ENCODE measurements at places on chromosomes 6 and 20.

DNA sequence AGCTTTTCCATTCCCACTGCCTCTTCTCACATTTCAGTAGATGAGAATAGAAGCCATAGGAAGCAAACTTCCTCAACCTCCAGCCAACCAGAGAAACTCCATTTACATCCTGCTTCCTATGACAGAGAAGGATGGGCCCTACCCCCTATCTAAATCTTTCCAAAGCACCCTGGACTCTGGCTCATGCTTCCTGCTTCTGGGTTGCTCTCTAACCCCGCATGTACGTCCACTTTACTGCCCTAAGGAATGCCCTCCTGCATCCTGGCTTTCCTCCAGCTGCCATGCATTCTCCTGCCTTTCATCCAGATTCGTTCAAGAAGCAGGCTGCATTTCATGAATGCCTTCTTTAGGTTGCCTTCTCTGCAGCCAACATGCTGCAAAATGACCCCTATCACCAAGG, 91.9 kb downstream of the FAM217A start:
- no peak for DNase-seq

- no peak for DNase-seq
Measured at GRCh38 chr6:33843131-33844121, 39.6 kb upstream of the MLN start.

DNA sequence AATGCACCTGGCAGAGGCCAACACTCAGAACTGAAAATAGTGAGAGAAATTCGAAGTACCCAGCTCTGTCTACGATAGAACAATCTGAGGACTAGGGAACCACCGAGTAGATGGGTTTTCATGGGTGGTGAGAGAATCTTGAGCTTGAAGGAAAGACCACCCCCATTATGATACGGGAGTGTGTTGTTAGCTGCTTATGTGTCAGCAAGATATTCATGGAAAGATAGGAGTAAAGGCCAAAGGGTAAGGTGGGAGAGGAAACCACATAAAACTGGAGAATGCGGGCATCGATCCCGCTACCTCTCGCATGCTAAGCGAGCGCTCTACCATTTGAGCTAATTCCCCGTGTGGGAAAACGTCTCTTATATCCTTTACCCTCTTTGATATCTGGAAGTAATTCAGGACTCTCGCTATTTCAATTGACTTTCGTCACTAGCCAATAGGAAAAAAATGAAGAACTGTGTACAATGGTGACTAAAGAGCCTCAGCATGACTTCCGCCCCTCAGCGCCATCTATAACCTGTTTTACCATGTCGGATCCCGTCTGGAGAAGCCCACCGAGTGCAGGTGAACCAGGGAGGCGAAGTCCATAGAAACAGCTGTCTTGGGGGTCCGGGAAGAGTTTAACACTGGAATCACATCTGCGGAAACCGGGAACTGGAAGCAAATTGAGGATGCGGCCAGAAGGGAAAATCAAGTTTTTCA, 25.0 kb upstream of the ABT1 start:
- DNase-seq = peak; percentile 37

- peak; percentile 38 for DNase-seq
Measured at GRCh38 chr6:30483677-30484279, 5.5 kb upstream of the HLA-E start.

DNA sequence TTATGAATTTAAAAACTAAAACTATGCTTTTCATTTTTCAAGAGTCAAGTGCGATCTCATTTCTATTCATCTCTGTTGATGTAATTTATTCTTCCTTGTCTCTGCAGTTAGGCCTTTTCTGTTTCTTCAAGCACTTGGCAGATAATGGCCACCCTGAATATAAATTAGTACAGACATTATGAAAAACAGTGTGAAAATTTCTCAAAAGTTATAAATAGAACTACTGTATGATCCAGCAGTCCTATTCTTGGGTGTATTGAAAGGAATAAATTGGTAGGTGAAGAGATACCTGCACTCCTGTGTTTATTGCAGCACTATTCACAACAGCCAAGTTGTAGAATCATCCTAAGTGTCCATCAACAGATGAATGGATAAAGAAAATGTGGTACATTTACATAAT, 248.3 kb downstream of the DOK5 start:
- DNase-seq = no peak

- no peak for DNase-seq
Measured at GRCh38 chr20:54212226-54212625, 4.3 kb downstream of the PFDN4 start.

GRCh38 chr6:157951828-157952227, 29.8 kb upstream of the SYNJ2 start:
- no peak for DNase-seq

DNA sequence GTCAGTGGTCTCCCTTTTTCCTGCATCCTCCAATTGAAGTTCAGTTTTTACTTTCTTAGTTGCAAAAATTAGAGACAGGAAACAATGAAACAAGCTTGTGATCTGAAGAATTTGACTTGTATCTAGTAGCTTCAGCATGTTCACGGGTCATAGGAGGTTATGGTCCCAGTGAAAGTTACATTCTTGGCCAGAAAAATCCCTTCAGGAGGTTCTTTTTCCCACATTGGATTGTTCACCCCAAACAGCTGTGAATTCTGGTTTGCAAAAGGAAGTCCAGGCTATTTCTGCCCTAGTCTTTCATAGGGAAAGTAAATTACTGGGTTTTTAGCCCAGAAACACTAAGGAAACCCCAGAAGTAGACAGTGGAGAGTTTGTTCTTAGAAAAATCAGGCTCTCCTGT, 8.1 kb downstream of the ANKS1A start:
- DNase-seq = no peak

- DNase-seq = no peak
Measured at GRCh38 chr6:43917878-43918382, 147.9 kb downstream of the VEGFA start.

- DNase-seq = no peak
Measured at GRCh38 chr6:109662192-109662591, 28.8 kb downstream of the AK9 start.

- DNase-seq = no peak
Measured at GRCh38 chr6:67666177-67666964, 968.7 kb upstream of the ADGRB3 start.

- no peak for DNase-seq
Measured at GRCh38 chr20:3093861-3094361, 9.4 kb upstream of the AVP start.

GRCh38 chr6:41723530-41724227, 11.7 kb downstream of the TFEB start:
- no peak for DNase-seq

DNA sequence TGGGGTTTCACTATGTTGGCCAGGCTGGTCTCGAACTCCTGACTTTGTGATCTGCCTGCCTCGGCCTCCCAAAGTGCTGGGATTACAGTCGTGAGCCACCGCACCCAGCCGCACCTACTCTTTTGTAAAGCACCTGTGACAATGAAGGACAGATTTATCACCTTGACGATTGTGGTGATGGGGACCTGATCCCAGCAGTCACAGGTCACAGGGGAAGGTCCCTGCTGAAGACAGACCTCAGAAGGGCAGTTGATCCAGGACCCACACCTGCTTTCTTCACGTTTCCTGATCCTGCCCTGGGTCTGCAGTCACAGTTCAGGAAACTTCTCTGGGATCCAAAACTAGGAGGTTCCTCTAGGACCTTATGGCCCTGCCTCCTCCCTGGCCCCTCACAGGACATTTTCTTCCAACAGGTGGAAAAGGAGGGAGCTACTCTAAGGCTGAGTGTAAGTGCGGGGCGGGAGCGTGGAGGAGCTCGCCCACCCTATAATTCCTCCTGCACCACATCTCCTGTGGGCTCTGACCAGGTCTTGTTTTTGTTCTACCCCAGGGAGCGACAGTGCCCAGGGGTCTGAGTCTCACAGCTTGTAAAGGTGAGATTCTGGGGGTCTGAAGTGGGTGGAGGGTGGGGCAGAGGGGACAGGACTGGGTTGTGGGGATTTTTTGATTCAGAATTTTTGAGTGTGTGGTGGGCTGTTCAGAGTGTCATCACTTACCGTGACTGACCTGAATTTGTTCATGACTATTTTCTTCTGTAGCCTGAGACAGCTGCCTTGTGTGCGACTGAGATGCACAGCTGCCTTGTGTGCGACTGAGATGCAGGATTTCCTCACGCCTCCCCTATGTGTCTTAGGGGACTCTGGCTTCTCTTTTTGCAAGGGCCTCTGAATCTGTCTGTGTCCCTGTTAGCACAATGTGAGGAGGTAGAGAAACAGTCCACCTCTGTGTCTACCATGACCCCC, 3.0 kb downstream of the HLA-E start:
- DNase-seq = no peak

DNA sequence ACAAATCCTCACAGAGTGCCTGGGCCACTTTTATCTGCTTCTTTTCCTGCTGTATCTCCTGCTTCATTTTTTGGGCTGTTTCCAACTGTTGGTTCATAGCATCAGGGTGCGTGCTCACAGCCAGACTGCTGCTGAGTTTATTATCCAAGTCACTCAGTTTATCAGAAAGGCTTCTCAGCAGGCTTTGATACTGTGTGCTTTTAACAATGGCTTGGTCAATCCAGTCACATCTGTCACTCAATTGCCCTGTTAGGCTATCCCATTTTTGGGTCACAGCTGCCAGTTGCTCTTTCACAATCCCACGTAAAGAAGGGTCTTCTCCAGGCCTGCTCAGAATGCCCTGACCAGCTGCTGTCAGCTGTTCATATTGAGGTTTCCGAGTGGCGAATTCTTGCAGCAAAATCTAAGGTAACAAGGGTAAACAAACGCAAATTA, 87.2 kb downstream of the DST start:
- no peak for DNase-seq

- DNase-seq = no peak
Measured at GRCh38 chr20:58199469-58199868, 29.0 kb downstream of the ANKRD60 start.

DNA sequence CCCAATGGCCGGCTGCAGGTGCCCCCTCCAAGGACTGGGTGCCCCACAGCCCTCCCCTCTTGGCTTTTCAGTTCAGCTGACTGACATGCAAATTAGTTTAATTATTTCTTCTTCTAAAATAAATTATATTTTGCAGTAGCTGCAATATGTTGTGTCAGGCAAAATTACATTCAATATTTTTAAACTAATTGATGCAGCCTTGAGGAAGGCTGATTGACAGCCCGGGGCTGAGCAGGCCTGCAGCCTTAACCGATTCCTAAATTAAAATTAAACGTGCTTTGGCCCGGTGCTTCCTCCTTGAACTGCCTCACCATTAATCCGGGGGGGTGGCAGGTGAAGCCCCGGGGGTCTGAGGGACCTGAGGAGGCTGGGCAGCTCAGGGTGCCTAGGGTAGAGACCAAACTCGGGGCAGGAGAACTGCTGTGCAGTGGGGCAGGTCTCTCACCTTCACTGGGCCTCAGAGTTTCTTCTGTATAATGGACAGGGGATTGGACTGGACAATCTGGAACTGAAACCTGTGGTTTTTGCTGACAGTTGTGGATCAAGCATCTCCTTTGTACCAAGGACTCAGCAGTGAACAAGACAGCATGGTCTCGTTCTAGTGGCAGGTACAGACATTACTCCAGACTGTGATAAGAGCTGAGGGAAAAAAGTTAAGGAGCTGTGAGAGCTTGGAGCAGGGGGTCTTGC, 72.5 kb downstream of the CD40 start:
- DNase-seq = no peak

GRCh38 chr6:119677384-119677783, 327.8 kb upstream of the MAN1A1 start:
- DNase-seq = no peak

DNA sequence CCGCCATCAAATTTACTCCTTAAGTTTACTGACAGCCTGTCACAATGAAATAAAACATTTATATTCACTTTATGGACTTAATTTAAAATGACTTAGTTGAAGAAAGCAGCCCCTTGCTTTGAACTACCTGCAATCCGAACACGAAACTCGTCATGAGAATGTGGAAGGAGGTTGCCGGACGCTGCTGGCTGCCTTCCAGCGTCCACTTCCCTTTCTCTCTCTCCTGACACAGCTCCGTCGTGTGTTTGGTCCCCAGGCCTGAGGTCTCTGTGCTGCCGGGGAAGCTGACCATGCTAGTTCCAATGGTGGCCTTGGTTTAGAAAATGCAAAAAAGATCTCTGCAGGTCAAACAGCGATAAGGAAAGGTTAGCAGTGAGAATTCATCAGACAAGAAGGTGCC, 519.7 kb downstream of the CDH26 start:
- DNase-seq = no peak

DNA sequence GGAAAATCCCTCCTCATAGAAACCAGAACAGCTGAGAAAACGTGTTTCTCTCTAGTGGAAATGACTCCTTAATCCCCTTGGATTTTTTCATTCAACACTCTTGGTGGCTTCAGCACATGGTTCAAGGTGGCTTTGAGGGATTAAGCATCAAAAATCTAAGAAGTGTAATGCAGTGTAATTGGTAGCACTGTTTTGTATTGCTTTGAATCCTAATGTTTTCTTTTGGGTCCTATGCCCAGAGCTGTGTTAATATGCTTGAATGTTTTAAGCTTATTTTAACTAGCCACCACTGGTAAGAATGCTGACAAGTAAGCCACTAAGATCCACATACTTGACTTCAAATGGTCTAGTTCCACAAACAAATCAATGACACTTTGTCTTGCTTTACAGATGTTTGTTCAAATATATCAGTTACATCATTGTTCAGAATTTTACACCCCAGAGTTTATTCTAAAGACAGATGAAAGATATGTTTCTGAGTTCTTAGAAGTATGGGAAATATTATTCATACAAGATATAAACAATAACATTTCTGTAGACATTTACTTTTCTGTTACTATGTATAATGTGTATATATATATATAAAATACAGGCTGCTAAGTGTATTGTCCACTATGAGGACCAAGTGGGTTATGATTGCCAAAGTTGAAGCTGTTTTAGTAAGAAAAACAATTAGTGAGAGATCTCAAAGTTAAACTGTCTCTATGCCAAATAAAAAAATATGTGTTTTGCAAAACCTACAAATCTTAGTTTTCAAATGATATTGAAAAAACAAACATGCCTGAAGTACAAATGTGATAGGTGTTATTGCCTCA, 220.8 kb downstream of the OGFRL1 start:
- DNase-seq = no peak

- DNase-seq = no peak
Measured at GRCh38 chr6:97240222-97240621, 42.8 kb downstream of the MMS22L start.

- no peak for DNase-seq
Measured at GRCh38 chr6:129889580-129889979, 28.5 kb upstream of the TMEM244 start.

DNA sequence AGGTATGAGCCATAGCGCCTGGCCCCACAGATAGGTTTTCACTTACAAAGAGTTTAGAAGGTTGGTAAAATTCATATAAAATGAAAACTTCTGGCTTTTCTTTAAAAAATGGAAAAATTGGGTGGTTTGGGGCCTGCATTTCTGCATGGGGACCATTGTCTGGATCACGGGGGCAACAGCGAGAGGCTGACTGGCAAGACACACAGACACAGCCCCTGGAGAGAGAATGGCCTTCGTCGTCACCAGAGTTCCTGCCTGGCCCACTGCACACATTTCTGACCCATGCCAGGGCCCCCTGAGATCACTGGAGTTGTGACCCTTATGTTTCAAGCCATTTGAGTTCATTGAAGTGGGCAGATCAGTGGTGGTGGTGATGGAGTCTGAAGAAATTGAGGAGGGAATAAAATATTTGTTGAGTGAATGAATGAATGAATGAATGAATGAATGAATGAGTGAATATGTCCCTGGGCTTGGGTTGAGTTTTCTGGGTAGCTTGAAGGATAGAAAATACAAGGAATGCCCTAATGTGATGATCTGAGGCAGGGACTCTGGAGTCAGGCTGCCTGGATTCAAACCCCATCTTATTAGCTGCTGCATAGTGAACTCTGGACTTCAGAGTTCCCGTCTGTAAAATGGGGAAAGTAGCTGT, 173.8 kb downstream of the ZFP64 start:
- no peak for DNase-seq
